CD8-positive, alpha-beta memory T cell (primary cell): ENCODE measurements at places on chromosomes 13 and 19. TPM values are rescaled to one million over a fixed set of nuclear protein-coding genes. Genes with fewer than 3 reads are reported as not detected.
A peak's percentile ranks its signal among the peaks of the same experiment; 100 is the strongest.

DNA sequence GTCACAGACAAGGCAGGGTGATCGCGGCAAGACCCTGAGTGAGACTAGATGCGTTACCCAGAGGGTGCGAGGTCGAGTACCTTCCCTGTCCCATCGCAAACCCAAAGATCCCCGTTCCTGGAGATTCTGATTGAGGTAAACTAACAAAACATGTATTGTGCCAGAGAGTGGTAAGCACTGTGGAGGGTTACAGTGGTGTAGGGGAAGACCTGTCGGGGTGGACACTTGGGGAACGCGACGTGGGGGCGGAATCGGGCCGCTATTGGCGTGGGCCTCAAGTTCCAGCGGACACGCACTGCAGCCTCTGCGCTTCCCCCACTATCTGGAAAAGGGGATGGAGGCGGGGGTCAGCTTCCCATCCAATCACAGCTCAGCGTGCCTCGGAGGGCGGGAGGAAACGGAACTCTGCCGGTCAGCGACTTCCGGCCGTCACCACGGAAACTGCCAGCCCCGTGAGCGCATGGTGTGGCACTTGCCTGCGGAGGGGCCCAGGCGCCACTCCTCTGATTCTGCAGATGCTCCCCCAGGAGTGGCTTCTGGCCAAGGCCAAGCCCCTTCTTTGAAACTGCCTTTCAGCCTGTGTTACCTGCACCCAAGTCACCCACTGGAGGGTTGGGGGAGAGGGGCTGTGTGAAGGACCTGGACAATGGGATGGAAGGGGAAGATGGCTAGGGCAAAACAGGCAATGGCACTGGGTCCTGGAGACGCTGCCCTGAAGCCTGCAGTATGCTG, 1.0 kb upstream of the UBE2M start:
- DNase-seq = peak; percentile 69
- no peaks in the 10 kb centered on the region for H3K27me3 ChIP-seq
- H3K4me1 ChIP-seq = peaks cover 61% of the 10 kb centered on the region
- peak overlapping the region; percentile 100 for H3K4me3 ChIP-seq
- peak overlapping the region; percentile 99 for H3K27ac ChIP-seq

DNA sequence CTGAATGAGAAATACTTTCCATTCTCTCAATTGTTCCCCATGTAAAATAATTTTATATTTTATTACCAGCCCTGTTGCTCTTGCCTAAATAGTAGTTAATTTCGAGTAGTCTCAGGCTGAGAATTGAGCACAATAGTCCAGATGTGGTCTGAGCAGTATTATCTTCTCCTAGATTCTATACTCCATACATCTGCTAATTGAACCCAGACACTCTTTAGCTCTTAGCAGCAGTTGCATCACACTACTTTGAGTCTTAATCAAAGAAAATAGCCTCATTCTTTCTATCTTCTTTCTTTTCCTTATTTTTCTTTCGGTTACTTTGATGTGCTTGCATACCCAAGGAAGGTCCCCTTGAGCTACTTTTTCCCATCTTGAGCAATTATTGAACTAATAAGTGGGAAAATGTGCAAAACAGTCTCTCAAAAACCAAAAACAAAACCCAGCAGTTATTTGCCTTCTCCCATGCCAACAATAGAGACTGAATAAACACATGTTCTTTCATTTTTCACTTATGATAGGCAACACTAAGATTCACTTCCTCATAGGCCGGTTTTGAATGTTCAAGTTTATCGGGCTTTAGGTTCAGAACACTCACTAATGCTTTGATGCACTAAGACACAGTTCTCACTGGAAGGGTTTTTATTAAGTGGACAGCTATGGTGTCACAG, 204.5 kb downstream of the POU4F1 start:
- H3K27me3 ChIP-seq = no peaks in the 10 kb centered on the region
- no peaks in the 10 kb centered on the region for H3K4me1 ChIP-seq
- no peak for DNase-seq
- no peak overlapping the region for H3K27ac ChIP-seq

- H3K27ac ChIP-seq = no peak overlapping the region
- no peaks in the 10 kb centered on the region for H3K4me1 ChIP-seq
- DNase-seq = no peak
- no peak overlapping the region for H3K4me3 ChIP-seq
- H3K27me3 ChIP-seq = no peaks in the 10 kb centered on the region
- no peaks in the 10 kb centered on the region for H3K36me3 ChIP-seq
These were observed 42.5 kb downstream of the IRS2 start for GRCh38 chr13:109743706-109744453.

GRCh38 chr13:43347877-43348276, 324.5 kb downstream of the DNAJC15 start:
- no peak overlapping the region for H3K27ac ChIP-seq
- no peaks in the 10 kb centered on the region for H3K4me1 ChIP-seq
- H3K4me3 ChIP-seq = no peak overlapping the region
- DNase-seq = no peak
- H3K27me3 ChIP-seq = no peaks in the 10 kb centered on the region

ZNF442 gene
- 2.5 TPM for total RNA-seq
